ENCODE measurements at places on chromosomes 13 and 19.

DNA sequence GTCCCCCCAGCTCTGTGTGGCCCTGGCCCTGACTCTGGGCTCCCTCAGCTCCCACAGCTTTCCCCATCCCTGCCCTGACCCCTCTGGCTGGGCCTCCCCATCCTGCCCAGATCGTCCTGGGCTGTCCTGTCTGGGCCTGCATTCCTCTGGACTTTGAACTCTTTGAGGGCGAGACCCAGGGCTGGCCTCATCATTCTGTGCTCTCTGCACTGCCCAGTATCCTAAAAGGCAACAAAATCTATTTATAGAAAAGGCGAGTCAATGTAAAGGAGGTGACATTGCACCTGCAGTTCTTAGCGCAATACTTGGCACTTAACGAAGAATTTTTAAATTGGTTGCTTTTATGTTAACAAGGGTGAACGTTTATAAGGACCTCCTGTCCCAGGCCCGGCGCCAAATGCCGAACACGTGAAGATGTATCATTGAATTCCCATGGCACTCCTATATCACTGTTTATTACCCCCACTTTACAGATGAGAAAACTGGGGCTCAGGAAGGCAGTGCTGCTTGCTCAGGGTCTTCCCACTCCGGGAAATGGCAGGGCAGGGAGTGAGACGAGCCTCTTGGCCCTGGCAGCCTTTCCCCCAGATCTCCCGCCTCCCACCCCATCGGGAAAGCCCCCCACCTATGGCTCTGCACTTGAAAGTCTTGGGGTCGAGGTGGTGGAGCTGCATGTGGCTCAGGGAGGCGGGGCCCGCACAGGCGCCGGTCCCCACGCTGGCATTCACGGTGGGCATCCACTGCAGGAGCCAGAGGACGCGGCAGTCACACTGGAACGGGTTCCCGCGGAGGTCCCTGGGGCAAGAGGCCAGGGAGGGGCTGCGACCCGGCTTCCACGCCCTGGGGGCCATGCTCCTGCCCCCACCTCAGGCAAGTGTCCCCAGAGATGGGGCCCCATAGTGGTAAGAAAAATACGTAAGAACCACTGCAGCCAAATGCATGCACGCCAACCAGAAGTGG is 3.8 kb downstream of the LGI4 start:
- no peak for DNase-seq

GRCh38 chr19:2033825-2034159 is 17.3 kb downstream of the MKNK2 start:
- no peak for DNase-seq

DNA sequence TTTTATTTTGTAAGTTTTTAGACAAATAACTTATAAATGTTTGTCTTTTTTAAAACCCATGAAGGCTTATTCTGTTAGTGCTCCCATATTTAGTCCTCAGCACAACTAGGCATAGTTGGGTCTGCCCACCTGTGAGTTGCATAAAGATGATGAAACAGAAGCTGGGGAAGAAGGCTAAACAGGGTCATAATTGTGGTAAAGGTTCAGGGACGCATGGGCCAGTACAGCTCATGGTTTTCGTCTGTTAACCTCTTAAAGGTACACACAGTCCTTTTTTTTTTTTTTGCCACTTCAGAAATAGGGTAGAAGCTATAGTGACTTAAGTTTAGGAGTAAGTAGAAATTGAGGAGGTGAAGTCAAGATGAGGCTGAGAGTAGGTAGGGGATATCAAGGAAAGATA is 58.3 kb downstream of the TM9SF2 start:
- no peak for DNase-seq

- DNase-seq, result no peak
Measured at GRCh38 chr19:4088975-4089374, 22.3 kb upstream of the ZBTB7A start.

- DNase-seq, result peak; percentile 93
Measured at GRCh38 chr19:10353793-10354391, 14.5 kb upstream of the ICAM3 start.

- DNase-seq, result no peak
Measured at GRCh38 chr13:51488212-51488611, 35.4 kb upstream of the INTS6 start.

DNA sequence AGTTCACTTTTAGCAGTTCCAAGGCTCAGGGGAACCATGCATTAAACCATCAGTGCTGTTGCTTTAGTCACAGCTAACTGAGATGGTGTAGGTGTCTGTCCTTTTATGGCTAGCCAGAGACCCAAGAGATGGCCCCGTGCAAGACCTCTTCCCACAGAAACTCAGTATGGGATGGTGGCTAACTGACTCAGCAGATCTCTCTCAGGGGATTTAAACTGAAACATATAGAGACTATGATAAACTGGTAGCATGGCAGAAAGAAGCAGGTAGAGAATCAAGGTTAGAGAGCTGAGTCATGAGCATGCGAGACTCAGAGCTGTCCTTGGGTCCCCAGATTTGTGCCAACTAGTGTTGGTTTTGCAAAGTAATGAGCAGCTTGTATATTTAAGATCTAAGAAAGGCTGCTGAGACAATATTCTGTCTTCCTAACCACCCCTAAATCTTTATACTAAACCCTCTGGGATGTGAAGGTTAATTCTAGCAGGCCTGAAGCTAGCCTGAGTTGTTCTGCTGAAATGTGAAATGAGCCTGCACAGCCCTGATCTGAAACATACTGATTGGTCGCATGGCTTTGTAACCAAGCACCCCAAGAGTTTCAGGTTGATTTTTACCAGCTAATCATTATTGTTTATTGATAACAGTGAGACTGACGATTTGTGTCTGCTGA is 6.5 kb upstream of the SCEL start:
- no peak for DNase-seq

- DNase-seq, result no peak
Measured at GRCh38 chr13:70311191-70311590, 202.9 kb upstream of the KLHL1 start.

GRCh38 chr19:19741184-19741583 is 8.3 kb upstream of the ZNF14 start:
- DNase-seq, result no peak

DNA sequence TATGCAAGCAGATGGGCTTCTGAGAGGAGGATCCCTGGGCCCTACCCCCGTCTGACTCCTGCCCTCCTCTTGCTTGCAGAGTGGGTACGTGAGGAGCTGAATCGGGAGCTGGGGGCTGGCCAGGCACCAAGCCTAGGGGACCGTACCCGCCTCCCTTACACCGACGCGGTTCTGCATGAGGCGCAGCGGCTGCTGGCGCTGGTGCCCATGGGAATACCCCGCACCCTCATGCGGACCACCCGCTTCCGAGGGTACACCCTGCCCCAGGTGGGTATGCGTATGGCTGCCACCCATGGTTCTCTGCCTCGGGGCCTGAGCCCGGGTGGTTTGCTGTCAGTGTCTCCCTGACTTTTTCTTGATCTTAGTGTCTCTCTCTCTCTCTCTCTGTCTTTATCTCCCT is 10.4 kb downstream of the CYP2S1 start:
- no peak for DNase-seq

DNA sequence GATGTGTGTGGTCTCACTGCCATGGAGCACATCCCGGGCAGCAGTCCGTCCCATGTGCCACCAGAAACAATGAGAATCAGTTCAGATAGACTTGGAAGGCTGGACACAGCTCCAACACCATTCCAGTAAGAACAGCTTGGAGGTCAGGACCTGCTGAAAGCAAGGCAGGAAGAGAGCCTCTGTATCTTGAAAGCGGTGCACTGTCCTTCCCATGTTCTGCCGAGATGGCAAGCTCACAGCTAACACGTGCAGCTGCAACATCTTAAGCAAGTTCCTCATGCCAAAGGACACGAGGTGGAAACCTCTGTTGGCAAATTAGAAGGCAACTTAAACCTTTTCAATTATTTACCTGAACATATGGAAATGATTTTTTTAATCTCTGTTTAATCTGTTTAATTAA is 175.4 kb downstream of the DLEU7 start:
- no peak for DNase-seq

DNA sequence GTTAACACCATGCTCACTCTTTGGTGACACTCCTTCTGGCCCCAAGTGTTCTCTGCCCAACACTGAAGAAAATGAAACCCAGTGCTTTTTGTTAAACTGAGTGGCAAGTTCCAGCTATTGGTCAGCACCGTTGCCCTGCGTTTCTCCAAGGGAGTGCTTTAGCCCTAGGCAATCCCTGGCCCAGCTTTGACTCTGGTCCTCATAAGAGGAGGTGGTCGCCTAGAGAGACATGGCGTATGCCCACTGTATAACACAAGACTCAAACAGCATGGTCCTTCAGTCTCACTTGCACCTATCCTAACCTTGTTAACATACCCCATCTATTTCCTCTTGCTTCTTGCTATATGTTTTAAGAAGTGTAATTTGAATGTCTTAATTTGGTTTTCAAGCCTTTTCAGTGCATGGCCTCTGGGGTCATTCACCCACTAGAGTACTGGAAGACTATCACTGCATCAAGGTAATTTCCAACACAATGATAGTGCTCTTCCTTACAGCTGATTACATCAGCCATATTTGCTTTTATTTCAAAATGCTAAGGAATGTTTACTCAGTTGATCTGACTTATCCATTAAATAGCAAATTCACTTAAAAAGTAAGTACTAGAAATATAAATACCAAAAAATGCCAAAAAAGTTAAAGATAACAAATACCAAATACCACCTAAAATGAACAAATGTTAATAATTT is 190.5 kb upstream of the SOX21 start:
- no peak for DNase-seq

All from iPS-NIHi11 (cell line).